ENCODE measurements at places on chromosomes 5 and 9.

- no peak for DNase-seq
Observed at GRCh38 chr5:83662558-83662957, 58.1 kb downstream of the HAPLN1 start.

GRCh38 chr5:26868504-26868903 lies 169.9 kb downstream of the CDH9 start:
- DNase-seq = no peak

DNA sequence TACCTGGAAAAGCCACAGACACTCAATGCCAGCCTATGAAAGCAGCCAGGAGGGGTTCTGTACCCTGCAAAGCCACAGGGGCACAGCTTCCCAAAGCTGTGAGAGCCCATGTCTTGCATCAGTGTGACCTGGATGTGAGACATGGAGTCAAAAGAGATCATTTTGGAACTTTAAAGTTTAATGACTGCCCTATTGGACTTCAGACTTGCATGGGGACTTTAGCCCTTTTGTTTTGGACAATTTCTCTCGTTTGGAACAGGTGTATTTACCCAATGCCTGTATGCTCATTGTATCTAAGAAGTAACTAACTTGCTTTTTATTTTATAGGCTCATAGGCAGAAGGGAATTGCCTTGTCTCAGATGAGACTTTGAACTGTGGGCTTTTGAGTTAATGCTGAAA lies 244.9 kb upstream of the TYRP1 start:
- no peak for DNase-seq

GRCh38 chr5:54860321-54860720 lies 125.1 kb downstream of the ESM1 start:
- DNase-seq = no peak

- DNase-seq = peak; percentile 82
Observed at GRCh38 chr9:98315551-98316060, 60.2 kb upstream of the TBC1D2 start.

GRCh38 chr5:153299891-153300290 lies 190.6 kb upstream of the GRIA1 start:
- no peak for DNase-seq

DNA sequence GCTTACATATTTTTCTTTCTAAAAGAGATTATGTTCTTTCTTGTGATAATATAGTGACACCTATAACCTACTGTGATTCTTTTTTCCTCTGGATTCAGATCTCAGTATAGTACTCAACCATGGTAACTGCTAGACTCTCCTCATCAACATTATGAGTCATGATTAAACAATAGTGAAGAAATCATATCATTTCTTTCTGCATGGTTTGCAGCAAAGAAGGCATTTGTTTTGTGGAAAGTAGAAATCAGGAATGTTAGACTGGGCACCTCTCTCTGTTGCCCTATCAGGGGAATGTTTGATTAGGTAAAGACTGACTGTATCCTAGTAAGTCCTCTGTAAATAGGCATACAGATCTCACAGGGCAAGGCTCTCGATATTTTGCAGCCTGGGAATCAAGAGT lies 25.6 kb upstream of the SMC2 start:
- no peak for DNase-seq

GRCh38 chr5:27788184-27788583 lies 749.8 kb upstream of the CDH9 start:
- no peak for DNase-seq

- DNase-seq = peak; percentile 52
Observed at GRCh38 chr5:137737349-137738131, 1.7 kb upstream of the KLHL3 start.

DNA sequence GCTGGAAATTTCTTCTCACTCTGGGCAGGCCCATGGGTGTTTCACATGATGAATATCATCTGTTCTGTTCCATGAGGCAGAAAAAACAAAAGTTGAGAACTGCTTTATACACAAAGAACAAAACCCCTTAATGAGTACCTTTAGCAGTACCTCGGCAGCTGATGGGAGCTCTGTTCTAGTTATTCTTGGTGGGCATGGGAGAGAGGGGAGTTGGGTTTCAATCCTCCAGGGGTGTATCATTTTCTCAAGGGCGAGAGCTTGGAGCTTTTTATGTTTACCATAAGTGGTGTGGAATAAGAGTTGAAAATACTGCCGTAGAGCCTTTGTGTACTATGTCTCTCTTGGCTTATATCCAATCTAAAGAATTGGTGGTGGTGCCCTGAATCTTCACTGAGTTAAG lies 103.3 kb upstream of the ZNF608 start:
- no peak for DNase-seq

DNA sequence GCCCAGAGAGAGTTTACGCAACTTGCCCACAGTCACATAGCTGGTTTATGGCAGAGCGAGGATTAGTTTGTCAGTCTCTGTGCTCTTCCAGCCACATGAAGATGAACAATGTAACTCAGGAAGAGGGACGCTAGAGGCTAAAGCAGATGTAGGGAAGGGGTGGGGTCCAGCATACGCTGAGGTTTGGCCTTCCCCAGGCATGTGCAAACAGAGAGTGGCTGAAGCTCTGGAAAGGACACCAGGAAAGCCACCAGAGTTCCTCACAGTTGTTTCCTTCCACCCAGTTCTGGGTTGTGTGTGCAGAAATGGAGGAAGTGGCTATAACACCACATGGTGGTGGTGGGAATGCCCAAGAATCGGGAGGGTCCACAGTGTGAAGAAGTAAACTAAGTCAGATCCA lies 60.0 kb downstream of the SNX18 start:
- no peak for DNase-seq

GRCh38 chr9:127850286-127850830 lies 4.1 kb downstream of the ENG start:
- DNase-seq = no peak

DNA sequence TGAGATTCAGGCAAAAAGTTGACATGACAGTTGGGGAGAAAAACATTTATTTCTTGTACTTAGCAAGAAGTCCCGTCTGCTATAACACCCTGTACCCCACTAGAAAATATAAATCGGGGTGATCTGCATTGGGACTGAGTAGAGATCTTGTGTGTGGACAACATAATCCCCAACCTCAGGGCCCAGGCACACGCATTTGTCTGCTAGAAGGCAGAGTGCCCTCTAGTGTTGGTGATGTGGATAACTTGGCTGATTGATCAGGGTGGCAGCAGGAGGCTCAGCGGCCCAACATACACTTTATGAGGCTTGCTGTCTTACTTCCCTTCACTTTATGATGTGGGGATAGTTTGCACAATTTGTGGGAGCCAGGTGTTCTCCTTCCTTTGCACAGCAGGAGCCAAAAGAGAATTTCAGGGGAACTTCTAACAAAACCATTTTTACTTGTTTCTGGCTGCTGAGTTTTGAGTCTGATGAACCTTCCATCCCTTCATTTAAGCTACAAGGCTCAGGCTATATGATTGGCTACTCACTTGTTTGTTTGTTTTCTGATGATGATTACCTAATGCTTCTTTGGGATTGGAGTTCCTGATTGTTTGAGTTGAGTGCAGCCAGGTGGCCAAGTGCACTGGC lies 263.2 kb downstream of the DMAC1 start:
- DNase-seq = peak; percentile 8

DNA sequence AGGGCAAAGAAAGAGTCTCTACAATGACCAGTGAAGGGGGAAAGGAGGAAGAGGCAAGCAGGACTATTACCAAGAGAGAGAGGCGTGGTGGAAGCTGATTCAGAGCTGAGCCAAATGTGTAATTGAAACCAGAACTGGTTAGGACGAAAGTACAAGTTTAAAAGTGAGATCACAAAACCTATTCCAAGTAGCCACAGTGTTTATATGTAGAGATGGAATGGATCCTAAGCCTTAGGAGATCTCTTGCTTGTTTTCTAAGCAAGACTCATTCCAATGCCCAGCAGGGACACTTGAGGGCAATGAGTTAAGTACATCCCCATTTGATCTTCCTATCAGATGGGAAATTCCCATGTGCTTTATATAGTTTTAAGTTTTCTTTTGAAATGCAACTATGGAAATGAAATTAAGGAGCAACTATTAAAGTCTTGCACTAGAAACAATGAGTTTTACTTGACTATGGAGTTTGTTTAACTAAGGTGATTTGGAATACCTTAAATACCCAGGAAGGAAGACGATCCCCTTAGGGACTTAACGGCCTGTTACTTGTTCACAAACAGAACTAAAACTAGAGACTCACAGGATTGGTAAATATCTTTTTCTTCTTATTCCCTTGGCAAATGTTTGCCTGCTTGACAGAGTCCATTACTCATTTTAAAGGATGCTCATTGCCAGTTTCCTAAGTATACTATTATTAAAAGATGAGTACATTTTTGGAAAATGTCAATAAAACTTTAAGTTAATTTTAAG lies 51.1 kb upstream of the SNX2 start:
- DNase-seq = peak; percentile 55

- DNase-seq = peak; percentile 51
Observed at GRCh38 chr5:169106911-169107706, 193.8 kb downstream of the SLIT3 start.

GRCh38 chr9:17761984-17762676 lies 183.3 kb downstream of the SH3GL2 start:
- DNase-seq = no peak

DNA sequence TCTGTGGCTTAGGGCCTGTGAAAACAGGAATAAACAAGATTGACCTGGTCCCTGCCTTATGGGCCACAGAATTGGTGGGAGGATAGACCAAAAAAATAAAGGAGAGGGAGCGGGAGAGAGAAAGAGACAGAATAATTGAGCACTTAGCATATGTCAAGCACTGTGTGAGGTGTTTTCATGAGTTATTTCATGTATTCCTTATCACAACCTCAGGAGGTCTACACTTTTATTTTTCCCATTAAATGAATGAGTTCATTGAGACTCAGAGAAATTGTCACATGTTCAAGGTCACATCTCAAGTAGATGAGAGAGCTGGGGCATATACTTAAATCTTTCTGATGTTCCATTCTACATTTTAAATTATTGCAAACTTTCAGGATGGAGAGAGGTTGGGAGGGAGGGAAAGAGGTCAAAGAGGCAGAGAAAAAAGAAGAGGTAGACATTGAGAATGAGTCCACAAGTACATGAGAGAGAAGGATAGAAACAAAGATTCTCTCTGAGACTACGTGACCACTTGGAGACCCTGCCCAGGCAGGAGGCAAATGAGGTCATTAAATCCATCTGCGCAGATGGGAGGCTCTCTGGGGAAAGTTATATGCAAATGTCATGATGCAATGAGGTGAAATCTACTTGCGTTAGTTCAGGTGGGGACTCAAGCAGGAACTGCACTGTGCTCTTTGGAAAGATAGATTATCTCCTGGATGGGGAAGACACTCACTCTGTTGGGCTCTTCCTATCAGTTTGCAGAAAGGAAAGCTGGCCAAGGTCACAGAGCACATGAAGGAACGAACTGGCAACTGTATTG lies 241.5 kb downstream of the PAPPA start:
- DNase-seq = no peak

DNA sequence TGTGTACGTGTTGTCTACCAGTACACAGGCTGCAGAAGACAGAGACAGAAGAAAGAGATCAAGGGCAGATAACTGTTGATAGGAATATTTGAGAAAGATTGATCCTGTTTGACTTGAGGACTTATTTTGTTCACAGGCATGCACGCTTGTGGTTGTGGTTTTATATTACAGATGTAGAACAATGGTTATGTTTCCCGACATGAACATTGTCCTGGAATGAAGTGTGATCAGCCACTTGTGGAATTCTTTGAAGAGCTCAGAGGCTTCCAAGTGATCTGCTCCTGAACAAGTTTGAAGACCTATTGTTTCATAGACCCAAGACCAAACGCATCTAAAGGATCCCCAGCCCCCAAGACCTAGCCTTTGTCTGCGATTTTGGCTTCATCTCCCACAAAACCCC lies 13.7 kb downstream of the TEX53 start:
- DNase-seq = no peak

GRCh38 chr9:117278471-117279035 lies 136.3 kb downstream of the ASTN2 start:
- DNase-seq = no peak

- DNase-seq = no peak
Observed at GRCh38 chr5:97489010-97489840, 306.2 kb upstream of the RIOK2 start.

GRCh38 chr5:124706729-124707361 lies 39.6 kb downstream of the ZNF608 start:
- no peak for DNase-seq

GRCh38 chr9:88071331-88071730 lies 66.9 kb downstream of the SPATA31C2 start:
- no peak for DNase-seq
